Stimulated activated CD8-positive, alpha-beta memory T cell treated with anti-CD3 and anti-CD28 coated beads, Interleukin-2, amount 100 ng/mL, for 48 hours (primary cell): ENCODE measurements at places on chromosomes 12 and 14.

DNA sequence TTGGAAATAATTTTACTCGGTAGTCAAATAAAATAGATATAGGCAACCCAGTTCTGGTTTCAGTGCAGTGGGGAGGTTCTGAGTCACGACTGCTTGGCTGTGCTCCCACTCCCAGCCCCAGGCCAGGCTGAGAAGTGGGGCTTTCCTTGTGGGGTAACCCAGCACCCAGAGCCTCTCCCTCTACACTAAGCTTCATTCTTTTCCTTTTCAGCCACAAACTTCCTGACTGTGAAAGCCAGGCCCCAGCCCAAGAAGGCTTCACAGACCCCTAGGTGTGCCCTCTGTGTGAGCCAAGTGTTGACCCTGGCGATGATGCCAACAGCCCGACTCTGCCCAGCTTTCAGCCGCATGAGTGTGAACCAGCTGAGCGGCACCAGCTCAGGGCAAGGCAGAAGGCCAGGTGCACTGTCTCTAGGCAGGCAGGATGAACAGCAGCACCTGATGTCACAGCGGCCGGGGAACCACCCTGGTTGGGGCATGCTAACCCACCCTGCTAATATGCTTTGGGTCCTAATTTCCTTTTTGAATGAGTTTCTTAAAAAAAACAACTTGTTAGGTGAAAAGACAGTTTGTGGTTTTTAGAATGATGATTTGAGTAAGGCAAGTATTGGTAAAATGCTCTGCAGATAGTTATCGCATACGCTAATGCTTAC, 42.2 kb upstream of the ATP23 start:
- DNase-seq = peak; percentile 65

DNA sequence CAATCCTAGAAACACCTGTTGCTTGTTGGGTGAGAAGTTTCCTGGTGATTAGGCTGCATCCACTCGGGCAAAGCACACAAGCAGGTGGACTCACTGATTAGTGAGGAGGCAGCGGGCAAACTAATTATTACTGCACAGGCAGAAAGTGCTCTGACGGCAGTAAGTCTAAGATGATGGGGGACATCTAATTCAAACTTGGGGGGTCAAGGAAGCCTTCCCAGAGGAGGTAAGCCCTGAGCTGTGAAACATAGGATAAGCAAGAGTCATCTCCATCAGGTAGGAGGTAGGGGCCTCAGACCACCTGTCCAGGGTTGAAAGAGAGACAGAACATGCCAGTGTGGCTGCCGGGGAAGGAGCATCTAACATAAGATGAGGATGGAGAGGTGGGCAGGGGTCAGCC, 1578.4 kb upstream of the TMEM132C start:
- DNase-seq = no peak

- no peak for DNase-seq
Observed at GRCh38 chr12:79673354-79673753, 17.4 kb downstream of the PAWR start.

- no peak for DNase-seq
Observed at GRCh38 chr14:70652871-70653270, 11.2 kb downstream of the TTC9 start.

DNA sequence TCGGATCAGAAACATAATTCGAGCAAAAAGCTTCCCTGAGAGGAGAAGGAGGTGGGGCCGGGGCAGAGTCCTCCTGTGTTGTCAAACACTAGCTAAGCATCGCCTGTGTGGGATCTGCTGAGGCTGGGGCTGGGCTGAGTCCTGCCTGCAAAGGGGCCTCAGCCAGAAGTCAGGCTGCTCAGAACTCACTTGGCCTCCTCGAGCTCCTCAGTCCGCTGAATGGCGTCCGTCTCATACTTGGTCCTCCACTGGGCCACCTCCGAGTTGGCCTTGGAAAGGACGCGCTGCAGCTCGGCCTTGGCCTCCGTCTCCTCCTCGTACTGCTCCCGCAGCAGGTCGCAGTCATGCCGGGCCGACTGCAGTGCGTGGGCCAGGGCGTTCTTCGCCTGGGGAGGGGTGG, 9.9 kb upstream of the MYH6 start:
- no peak for DNase-seq

DNA sequence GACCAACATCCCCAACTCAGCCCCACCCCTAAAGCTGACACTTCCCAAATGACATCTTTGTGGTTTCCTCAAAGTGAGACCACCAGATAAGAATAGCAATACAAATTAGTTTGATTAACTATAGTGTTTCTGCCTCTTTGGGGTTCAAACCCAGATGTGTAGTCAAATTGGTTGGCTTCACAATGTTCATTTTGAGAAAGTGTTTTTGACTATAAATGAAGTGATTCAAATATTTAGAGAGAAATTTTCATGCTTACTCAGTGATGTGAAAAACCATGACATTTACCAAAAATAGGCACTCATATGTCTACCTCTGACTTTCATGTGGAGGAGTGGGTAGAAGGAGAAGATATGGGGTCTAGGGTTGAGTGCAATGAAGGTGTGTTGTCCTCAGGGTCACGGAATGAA, 218.4 kb downstream of the BCAT1 start:
- no peak for DNase-seq

- no peak for DNase-seq
Observed at GRCh38 chr12:100401660-100402059, 44.8 kb downstream of the SLC17A8 start.

DNA sequence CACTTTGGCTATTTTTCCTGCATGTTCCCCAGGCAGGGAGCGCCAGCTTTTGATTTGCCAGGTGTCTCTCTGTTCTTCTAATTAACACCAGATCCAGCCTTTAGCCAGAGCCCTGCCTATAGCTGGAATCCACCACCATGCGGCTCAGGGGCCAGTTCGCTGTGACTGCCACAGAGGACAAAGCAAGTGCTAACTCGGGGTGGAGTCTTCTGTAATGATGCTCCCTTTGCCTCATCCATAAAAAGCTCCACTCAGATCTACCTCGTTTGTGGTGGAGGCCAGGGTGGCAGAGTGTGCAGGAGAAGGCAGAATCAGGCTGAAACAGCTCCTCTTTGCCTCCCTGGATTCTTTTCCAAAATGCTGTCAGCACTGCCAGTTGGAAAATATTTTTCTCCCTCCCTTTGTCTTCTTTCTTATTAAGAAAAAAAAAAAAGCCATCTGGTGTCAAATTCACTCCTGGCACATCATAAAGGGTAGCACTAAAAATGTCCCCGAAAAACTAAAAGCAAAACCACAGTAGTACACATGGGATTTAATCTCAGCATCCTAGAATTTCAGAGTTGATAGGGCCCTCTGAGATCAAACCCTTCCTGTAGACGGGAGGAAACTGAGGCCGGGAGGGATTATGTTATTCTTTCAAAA, 18.0 kb upstream of the CTDSP2 start:
- no peak for DNase-seq

DNA sequence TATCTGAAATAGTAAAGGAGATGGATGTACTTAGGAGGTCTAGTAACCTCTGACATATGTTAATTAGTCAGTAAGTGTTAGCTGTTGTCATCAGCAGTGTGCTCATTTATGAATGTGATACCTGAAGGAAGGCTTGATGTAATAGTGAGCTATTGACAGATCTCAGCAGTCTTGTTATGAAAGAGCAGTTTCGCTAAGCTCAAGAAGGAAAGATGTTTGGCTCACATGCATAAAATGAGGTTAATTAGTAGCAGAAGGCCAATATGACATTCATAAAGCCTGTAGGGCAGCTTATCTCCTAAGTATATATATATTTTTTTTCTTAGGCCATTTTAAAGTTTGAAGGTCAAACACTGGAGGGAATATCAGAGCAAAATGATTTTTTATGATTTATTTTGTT, 2.8 kb downstream of the FAM234B start:
- DNase-seq = no peak

- no peak for DNase-seq
Observed at GRCh38 chr12:113149361-113150150, at the start of gene CFAP73. CFAP73 (plus strand) TSS chr12:113149724; CDS start chr12:113149858, 134 bp downstream.

DNA sequence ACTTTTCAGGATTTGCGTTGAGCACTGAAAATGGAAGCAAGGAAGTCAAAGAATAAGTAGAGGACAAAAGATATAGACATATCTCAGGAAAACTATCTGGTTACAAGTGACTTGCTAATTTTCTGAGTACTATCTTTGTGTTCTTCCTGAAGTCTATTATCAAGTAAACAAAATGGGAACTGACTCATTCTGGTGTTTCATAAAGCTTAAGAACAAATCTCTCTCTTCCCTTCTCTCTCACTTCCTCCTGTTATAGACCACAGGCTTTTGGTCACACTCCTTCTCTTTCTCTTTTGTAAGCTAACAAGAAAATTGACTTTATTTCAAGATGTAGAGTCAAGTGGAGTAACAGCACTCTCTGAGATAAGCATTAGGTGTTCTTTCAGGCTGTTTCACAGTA, 406.6 kb upstream of the SYT1 start:
- no peak for DNase-seq

DNA sequence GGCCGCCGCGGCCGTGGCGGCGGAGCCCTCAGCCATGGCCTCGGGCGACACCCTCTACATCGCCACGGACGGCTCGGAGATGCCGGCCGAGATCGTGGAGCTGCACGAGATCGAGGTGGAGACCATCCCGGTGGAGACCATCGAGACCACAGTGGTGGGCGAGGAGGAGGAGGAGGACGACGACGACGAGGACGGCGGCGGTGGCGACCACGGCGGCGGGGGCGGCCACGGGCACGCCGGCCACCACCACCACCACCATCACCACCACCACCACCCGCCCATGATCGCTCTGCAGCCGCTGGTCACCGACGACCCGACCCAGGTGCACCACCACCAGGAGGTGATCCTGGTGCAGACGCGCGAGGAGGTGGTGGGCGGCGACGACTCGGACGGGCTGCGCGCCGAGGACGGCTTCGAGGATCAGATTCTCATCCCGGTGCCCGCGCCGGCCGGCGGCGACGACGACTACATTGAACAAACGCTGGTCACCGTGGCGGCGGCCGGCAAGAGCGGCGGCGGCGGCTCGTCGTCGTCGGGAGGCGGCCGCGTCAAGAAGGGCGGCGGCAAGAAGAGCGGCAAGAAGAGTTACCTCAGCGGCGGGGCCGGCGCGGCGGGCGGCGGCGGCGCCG, 381 bp downstream of the YY1 start:
- no peak for DNase-seq

- DNase-seq = no peak
Observed at GRCh38 chr12:131617596-131618302, 93.1 kb upstream of the SFSWAP start.
